Trophoblast cell (in vitro differentiated cells and primary cell): ENCODE measurements at places on chromosomes 4 and X.

DNA sequence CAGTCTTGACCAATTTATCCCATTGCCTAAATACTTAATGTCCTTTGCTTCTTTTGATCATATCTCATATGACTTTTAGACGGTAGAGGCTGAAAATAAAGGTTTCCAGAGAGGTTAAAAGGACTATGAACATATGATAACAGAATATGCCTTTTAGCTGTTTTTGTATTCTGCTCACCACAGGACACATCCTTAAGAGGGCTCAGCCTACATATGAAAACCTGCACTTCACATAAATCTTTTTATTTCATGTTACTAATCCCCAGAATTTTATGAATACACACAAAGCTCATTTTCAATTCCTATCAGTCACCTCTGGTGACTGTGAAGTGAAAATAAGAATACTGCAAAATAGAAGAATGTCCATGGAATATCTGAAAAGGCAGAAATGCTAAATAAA, 92.0 kb downstream of the GPM6A start:
- no peaks in the 10 kb centered on the region for H3K27me3 ChIP-seq
- H3K36me3 ChIP-seq = no peaks in the 10 kb centered on the region
- no peak for DNase-seq
- no peaks in the 10 kb centered on the region for H3K4me1 ChIP-seq
- H3K4me3 ChIP-seq = no peak overlapping the region

GRCh38 chr4:77124576-77124975, 32.4 kb upstream of the CCNG2 start:
- H3K4me1 ChIP-seq = peaks cover 13% of the 10 kb centered on the region
- H3K36me3 ChIP-seq = no peaks in the 10 kb centered on the region
- H3K27me3 ChIP-seq = no peaks in the 10 kb centered on the region
- H3K27ac ChIP-seq = no peak overlapping the region
- no peak for DNase-seq

GRCh38 chr4:23384741-23385140, 505.1 kb downstream of the PPARGC1A start:
- no peak overlapping the region for H3K4me3 ChIP-seq
- H3K27ac ChIP-seq = no peak overlapping the region
- DNase-seq = no peak
- H3K27me3 ChIP-seq = no peaks in the 10 kb centered on the region
- H3K36me3 ChIP-seq = no peaks in the 10 kb centered on the region
- H3K4me1 ChIP-seq = no peaks in the 10 kb centered on the region

GRCh38 chrX:16125520-16126149, 2.3 kb downstream of the GRPR start:
- no peaks in the 10 kb centered on the region for H3K27me3 ChIP-seq
- no peaks in the 10 kb centered on the region for H3K36me3 ChIP-seq
- H3K4me1 ChIP-seq = peaks cover 3% of the 10 kb centered on the region
- no peak overlapping the region for H3K4me3 ChIP-seq
- no peak overlapping the region for H3K27ac ChIP-seq

- H3K27me3 ChIP-seq = no peaks in the 10 kb centered on the region
- DNase-seq = no peak
- no peak overlapping the region for H3K4me3 ChIP-seq
- H3K36me3 ChIP-seq = no peaks in the 10 kb centered on the region
- H3K4me1 ChIP-seq = no peaks in the 10 kb centered on the region
Observed at GRCh38 chr4:5128569-5128968, 77.3 kb downstream of the STK32B start.

- H3K4me3 ChIP-seq = no peak overlapping the region
- no peak overlapping the region for H3K27ac ChIP-seq
Observed at GRCh38 chrX:37776283-37776986, 3.4 kb upstream of the CYBB start.

DNA sequence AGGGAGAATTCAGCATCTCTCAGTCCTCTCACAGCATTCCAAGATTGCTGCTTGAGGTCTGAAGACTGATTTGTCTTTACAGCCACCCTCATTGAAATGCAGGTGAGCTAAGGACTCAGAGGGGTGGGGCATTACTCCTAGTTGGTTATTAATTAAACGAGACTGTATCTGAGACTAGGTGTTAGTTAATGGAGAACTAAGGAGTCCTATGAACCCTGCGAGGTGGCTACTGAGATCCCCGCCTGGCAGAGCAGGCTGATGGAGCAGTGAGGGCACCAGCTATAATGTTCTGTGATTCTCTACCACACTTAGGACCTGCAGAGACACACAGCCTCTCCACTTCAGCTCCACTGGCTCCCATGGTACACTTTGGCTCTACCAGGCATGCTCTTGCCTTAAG, 215.3 kb downstream of the MID1IP1 start:
- H3K27me3 ChIP-seq = no peaks in the 10 kb centered on the region
- peaks cover 6% of the 10 kb centered on the region for H3K4me1 ChIP-seq
- DNase-seq = no peak
- no peak overlapping the region for H3K4me3 ChIP-seq

GRCh38 chr4:95643627-95644026, 94.9 kb upstream of the UNC5C start:
- no peak overlapping the region for H3K4me3 ChIP-seq
- no peaks in the 10 kb centered on the region for H3K36me3 ChIP-seq
- H3K27ac ChIP-seq = no peak overlapping the region

- no peak for DNase-seq
- H3K27me3 ChIP-seq = no peaks in the 10 kb centered on the region
- H3K4me1 ChIP-seq = no peaks in the 10 kb centered on the region
- no peak overlapping the region for H3K27ac ChIP-seq
- no peaks in the 10 kb centered on the region for H3K36me3 ChIP-seq
Observed at GRCh38 chr4:20895208-20895607, 194.9 kb downstream of the PACRGL start.

DNA sequence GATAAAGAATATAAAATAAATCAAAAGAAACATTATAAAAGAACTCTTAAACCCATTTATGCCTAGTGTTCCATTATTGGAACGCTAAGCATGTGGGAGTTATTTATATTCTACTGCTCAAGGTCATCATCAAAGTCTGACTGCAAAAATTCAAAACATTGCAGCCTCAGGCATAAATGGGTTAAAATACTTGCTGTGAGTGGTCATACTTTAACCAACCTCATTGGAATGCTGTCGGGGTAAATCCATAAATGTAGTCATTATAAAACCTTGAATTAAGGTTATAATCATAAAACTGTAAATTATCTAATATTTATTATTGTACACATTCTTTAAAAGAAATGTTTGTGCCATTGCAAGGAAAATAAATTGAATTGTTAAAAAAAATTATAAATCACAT, 55.0 kb downstream of the RPS6KA6 start:
- no peaks in the 10 kb centered on the region for H3K27me3 ChIP-seq
- no peaks in the 10 kb centered on the region for H3K36me3 ChIP-seq
- no peaks in the 10 kb centered on the region for H3K4me1 ChIP-seq
- H3K4me3 ChIP-seq = no peak overlapping the region
- H3K27ac ChIP-seq = no peak overlapping the region
